ENCODE measurements at places on chromosomes 6 and 20. TPM values are rescaled to one million over a fixed set of nuclear protein-coding genes. Genes with fewer than 3 reads are reported as not detected.
A peak's percentile ranks its signal among the peaks of the same experiment; 100 is the strongest.

RNF144B gene
- 0.83 TPM for total RNA-seq

RIMS1 gene
- total RNA-seq: 3.9 TPM

PKHD1 gene
- total RNA-seq: not detected

DNA sequence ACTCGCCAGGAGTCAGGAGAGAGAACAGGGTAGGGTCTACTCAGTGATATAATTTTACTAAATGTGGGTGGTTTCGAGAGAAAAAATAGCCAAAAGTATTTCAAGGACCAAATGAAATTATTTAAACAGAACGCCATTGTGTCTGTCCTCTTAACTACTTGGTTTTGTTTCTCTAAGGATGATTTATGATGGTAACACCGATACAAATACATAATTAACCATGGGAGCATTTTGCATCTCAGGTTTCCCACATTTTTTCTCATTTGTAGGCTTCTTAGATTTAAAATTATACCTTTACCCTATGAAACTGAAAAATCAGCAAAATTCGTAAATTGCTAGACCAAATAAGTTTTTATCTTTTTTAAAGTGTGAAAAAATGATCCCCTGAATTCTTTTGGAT is 188.2 kb downstream of the ZFP64 start:
- no peak for DNase-seq

- DNase-seq: peak; percentile 79
Measured at GRCh38 chr6:105851113-105851580, 235.0 kb upstream of the PRDM1 start.
